Stimulated activated CD8-positive, alpha-beta memory T cell treated with anti-CD3 and anti-CD28 coated beads, Interleukin-15, amount 100 ng/mL, for 1 hour (primary cell): ENCODE measurements at places on chromosomes 5 and 9.

- no peak for DNase-seq
Observed at GRCh38 chr5:891117-891836, 1.3 kb downstream of the BRD9 start.

DNA sequence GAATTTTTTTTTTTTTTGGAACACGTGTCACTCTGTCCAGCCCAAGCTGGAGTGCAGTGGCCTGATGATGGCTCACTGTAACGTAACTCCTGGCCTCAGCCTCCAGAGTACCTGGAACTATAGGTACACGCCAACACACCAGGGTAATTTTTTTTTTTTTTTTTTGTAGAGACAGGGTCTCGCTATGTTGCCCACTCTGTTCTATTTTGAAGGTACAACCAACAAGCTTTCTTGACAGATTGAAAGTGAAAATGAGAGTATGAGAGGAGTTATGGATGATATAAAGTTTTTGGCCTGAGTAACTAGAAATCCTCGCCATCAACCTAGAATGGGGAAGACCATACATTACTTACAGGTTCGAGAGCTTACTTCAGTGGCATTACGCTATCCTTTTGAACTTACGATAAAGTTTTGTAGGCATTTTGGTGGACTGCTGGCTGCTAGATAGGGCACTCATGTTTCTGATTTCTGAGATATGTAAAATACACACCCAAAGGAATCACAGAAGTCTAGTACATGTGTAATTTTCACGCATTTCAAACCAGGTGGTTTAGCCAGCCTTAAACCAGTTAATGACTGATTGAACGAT lies 806 bp upstream of the CDC42SE2 start:
- no peak for DNase-seq

- DNase-seq: no peak
Observed at GRCh38 chr9:93125331-93125894, 8.6 kb downstream of the NINJ1 start.

GRCh38 chr5:127696683-127697082 lies 6.5 kb upstream of the CCDC192 start:
- no peak for DNase-seq

DNA sequence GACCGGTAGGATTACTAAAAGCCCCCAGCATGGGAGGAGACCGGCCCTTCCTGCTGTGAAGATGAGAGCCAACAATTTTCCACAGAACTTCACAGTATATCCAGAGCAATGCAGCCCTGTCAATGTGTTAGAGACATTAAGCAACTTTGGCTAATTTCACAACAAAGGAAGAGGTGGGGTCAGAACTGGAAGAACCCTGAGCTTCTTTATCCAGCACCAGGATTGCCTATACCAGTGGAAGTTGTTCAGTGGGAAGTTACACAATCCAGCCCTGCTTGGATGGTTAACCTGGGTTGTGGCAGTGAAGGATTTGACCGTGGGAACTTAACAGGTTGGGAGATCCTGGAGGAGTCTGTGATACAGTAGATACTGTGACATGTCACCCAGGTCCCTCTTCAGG lies 197.0 kb downstream of the FBN2 start:
- DNase-seq: no peak

DNA sequence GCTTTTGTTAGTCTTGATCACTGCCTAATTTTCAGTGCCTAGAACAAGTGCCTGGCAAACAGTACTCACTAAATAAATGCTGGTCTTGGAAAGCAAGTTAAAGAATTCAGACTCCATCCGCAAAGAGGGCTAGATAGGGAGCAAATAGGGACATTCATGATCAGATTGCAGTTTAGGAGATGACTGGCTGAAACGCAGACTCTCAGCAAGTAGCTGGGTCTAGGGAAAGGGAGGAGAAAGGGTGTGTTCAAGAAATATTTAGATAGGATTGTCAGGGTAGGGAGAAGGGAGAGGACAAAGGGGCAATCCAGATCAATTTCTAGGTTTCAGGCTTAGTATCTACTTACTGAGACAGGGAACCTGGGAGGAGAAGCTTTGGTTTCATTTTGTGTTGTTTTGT lies 108.4 kb downstream of the ESM1 start:
- DNase-seq: no peak

- DNase-seq: no peak
Observed at GRCh38 chr5:82704381-82704780, 372.8 kb downstream of the TMEM167A start.

- no peak for DNase-seq
Observed at GRCh38 chr5:88952344-88952743, 69.4 kb upstream of the MEF2C start.

DNA sequence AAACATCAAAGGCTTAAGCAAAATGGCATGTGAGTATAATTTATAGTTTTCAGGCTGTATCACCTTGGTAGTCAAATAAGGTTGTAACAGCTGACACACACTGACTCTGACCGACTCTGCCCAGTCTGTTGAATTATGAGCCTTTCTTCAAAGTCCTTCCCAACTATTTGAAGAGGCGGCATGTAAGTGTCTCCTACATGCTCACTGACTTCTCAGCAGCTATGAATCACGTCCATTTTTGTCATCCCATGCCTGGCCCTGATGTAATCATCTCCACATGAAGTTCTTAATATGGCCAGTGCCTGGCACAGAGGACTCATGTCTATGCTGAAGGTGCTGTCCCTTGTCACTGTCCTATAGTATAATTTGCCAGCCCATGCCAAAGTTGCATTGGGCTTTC lies 5.1 kb upstream of the PTBP3 start:
- no peak for DNase-seq

DNA sequence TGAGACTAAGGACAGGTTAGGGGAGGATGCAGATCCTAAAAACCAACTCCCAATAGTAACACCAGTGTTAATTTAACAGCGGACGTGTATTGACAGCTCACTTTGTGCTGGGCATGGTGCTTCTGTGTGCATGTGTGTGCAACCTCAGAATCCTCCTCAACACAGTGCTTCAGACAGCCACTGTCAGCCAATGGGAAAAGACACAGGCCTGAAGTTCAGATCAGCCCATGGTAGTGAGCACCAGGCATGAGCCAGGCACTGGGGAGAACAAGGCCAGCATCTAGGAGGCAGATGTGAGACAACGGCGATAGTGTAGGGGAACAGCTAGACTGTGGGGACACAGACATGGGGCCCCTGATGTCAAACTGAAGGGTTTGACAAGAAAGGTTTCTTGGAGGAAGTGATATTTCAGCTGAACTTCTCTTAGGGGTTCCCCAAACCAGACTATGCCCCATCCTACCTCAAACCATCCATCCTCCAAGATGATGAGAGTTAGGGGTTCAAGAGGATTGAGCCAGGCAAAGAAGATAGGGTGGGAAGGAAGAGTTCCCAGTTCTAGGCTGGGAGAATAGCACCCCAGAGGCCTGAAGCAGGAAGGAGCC lies 71.5 kb upstream of the PSD2 start:
- DNase-seq: no peak

- no peak for DNase-seq
Observed at GRCh38 chr5:84487963-84488362, 103.3 kb upstream of the EDIL3 start.

DNA sequence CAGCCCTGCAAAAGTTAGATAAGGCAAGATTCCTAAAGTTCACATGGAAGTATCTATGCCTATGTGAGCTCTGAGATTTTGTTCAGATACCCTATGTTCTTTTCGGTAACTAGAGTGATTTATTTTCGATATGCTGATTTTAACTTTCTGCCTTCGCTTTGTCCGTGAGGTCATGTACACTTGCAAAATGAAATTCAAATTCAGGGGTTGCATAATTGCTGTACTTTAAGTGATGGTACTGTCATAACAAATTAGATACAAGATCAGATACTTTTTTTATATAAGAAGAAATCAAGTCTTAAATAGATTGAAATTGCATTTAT lies 350 bp upstream of the ECPAS start:
- no peak for DNase-seq

GRCh38 chr9:22049411-22049810 lies 40.3 kb upstream of the CDKN2B start:
- no peak for DNase-seq
